CD14-positive monocyte (primary cell): ENCODE measurements at places on chromosomes 6 and 20.

- DNase-seq = no peak
These were observed 25.2 kb downstream of the CAPN11 start for GRCh38 chr6:44183783-44184182.

- DNase-seq = no peak
These were observed 107.7 kb upstream of the TMEM181 start for GRCh38 chr6:158452191-158452590.

GRCh38 chr6:74765486-74765885, 440.4 kb downstream of the COL12A1 start:
- no peak for DNase-seq

GRCh38 chr20:34791289-34792020, 34.0 kb downstream of the NCOA6 start:
- no peak for DNase-seq

DNA sequence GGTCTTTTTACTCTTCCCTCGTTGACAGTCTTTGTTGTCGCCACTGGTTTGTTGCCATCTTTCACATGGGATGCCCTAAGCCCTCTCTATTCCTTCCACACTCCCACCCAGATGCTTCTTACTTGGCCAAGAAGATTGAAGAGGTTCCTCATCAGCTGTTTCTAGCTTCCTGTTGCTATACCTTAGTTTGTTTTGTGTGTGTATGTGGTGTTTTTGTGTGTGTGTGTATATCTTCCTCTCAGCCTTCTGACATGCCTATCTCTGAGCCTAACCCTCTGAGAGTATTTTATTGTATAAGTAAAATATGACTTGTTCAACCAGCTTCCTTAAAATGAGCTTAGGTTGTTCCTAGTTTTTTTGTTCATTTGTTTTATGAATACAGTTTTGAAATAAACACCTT, 35.9 kb downstream of the ENPP1 start:
- no peak for DNase-seq

GRCh38 chr6:81572020-81572419, 180.5 kb downstream of the TENT5A start:
- DNase-seq = no peak

GRCh38 chr6:99560668-99561067, 7.8 kb downstream of the CCNC start:
- DNase-seq = no peak

DNA sequence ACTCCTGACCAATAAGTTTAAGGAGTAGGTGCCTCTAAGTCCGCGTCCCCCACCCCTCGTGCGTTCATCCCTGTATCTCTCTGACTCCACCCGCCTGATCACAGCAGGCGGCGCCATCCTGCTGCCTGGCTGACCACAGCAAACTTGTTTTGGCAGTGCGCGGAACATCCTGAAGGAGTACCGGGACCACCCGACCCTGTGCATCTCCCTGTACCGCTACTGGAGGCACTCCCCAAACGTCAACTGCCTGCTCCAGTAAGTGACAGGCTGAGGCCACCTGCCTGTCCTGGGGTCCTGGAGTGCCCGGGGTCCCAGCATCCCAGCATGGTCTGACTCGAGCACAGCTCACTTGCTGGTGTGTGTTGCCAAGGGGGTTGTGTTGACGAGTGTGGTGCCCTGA, 19.0 kb downstream of the PNLDC1 start:
- DNase-seq = no peak

GRCh38 chr20:36839150-36839549, 36.8 kb upstream of the TLDC2 start:
- no peak for DNase-seq

DNA sequence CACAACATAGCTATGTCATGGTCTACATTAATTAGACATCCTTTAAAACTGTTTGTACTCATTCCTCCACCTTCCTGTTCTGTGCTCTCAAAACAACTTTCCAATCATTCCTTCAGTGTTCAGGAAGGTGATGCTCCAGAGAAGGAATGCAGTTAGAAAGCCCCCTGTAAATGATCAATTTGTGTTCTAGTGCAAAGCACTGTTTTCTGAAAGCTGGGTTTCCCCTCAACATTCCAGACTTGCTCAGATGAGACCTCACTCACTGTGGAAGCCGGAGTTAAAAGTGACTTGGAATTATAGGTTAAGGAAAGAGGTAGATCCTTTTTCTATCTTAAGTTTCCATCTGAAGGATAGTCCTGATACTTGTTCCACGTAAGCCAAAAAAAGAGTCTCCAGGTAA, 95.9 kb downstream of the BMP2 start:
- DNase-seq = no peak

DNA sequence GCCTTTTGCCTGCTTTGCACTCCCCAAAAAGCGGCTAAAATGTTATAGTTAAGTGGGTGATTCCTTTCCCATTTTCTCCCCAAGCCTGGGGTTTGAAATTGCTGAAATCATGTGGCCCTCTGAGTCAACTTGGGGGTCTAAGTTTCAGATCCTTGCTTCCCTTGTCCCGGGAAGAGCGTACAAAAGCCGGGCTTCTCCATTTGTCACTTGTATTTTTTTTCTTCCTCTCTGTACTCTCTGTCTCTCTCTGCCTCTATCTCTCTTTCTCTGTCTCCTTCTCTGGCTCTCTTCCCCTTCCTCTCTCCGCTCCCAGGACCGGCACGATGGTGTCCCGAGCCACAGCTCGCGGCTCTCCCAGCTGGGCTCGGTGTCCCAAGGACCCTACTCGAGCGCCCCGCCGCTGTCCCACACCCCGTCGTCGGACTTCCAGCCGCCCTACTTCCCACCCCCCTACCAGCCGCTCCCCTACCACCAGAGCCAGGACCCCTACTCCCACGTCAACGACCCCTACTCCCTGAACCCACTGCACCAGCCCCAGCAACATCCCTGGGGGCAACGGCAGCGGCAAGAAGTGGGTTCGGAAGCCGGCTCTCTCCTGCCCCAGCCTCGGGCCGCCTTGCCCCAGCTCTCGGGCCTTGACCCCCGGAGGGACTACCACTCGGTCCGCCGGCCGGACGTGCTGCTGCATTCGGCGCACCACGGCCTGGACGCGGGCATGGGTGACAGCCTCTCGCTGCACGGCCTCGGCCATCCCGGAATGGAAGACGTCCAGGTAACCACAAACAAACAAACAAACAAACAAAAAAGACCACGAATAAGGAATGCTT, 4.6 kb downstream of the TFAP2B start:
- DNase-seq = no peak

DNA sequence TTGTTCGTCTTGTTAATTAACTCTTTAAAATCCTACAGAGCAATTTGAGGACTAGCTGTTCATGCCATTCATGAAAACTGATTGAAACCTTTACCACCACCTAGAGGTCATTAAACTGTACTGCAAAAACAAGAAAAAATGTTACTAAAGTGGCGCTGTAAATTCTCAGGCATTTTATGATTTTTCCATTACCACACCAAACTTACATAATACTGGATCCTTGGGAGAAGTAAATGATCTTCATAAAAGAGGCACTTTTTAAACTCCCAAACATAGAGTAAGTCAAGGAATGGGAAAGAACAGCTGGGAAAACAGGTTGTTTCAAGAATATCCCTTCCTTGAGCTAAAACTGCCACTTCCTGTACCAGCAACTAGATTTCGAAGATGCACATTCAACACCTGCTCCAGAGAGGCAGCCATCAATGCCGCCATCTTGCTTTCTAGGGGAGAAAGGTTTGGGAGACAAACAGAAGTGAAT, 54.3 kb downstream of the MYLIP start:
- DNase-seq = peak; percentile 46

DNA sequence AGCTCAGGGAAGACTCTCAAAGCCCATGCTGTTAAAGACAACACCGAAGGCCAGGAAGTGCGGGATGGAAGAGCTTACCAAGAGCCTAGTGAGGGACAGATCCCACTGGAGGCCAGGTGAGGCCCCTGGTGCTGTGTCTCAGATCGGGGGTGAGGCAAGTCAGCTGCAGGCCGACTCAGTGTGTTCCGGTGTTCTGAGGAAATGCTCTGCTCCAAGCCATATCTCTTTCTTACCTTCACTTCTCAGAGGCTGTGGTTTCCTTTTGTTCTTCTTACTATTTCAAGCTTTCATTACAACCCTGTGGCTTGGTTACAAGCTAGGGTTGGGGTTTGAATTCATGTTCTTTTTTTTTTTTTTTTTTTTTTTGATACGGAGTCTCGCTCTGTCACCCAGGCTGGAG, 114.3 kb upstream of the ZFP64 start:
- DNase-seq = no peak

- DNase-seq = no peak
These were observed 270.0 kb upstream of the MARCKS start for GRCh38 chr6:113587078-113587699.

DNA sequence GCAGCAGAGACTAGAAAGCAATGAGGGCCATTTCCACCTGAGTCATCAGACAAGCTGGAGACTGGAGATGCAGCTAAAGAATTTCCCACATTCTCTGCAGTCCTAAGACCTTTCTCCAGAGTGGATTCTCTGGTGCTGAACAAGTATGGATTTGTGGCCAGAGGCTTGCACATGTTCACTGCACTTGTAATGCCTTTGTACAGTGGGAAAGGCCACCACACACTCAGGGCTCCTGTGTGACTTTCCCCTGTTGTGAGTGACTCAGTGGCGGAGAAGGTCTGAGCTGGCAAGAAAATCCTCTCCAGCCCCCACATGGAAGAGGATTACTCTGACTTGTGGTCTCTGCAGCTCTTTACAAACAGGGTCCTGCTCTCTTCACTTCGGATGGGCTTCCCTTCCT, 192.3 kb downstream of the C6orf118 start:
- no peak for DNase-seq

DNA sequence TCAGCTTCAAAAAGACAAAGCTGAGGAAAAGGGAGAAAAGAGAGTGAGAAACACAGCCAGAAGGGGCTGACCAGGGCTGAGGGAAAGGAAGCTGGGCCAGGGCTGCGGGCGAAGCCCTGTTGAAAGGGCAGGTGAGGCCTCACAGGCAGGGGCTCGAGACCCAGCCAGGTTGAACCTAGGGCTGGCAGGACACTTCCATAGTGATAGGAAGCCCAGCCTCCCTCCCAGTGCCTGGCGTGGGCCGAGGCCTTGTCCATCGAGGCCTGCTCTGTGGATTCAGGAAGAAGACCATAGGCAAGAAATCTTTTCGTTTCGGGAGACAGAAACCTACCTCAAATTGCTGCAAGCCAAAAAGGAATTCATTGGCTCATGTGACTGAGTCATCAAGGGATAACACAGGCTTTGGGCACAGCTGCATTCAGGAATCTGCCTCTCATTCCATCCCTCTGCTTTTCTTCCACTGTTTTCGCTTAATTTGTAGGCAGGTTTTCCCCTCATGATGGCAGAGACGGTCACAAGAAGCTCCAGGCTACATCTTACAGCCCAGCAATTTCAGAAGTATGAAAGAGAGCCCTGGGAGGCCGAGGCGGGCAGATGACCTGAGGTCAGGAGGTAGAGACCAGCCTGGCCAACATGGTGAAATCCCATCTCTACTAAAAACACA, 311.1 kb upstream of the SULF2 start:
- DNase-seq = no peak

DNA sequence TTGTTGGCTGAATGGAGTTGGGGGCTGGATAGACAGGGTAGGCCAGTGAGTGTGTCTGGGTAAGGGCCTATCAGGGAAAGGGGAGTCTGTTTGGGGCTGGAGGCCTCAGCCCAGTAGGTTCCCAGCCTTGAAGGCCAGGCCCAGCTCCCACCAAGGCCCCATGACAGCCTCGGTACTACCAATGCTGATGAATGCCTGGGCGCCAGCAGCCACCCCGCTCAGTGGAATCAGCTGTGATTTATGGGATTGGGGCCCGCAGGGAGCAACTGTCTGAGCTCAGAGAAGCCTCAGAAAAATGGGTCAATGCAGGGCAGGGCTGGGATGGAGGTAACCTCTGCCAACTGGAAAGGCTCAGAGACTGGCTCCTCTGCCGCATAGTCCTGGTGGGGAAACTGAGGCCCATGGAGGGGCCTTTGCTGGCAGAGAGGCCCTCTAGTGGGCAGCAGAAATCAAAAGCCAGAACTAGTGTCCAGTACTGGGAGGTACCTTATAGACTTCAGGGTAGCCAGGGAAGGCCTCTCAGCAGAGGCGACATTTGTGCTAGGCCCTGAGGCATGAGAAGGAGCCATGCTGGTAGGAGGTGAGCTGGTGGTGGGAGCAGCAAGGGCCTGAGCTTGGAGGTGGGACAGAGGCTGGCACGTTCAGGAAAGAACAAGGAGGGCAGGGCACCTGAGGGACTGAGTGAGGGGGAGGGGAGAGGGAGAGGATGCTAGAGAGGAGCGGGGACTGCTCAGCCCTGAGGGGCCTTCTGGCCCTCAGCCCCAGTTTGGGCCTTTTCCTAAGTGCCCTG, 36.4 kb downstream of the DLGAP4 start:
- no peak for DNase-seq

- no peak for DNase-seq
These were observed 14.0 kb downstream of the ETV7 start for GRCh38 chr6:36373368-36374019.

GRCh38 chr6:73954881-73955280, 258.9 kb downstream of the CD109 start:
- no peak for DNase-seq

DNA sequence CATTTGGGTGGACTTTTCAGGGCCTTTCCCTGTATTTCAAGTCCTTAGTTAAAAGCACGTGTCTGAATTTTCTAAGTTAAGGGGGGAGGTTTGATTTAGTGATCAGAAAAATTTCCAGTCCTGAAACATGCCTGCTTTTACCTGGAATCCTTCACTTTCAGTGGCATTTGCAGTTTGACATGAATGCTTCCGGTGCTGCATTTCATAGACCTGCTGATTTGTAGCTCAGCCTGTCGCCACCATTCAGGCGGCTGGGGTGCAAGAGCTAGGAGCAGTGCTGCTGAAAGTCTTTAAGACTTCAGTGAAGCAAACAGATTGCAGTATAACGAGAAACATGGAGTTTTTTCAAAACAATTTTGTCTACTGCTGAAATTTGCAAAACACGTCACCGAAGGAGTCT, 14.0 kb downstream of the RPS6KA2 start:
- no peak for DNase-seq

DNA sequence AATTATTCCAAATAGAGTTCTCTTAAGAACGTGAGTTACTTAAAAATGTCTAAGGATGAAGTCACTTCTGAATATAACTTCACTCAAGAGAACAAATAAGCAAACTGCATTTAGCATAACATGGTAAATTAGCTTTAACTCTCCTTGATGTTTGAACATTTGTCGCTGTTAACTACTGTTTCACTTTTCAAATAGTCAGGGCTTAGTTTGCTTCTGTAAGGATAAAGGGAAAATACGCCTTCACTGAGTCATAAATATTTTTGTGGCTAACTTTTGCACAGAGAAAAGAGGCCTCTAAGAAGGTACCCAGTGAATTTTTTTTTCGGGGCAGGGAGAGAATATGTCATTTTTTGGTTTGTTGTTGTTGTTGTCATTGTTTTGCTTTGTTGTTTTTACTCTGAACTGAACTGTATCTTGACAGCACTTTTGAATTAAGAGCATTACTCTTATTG, 8.1 kb downstream of the PTPN1 start:
- no peak for DNase-seq

- no peak for DNase-seq
These were observed 94.0 kb downstream of the ZMYND8 start for GRCh38 chr20:47262365-47263013.

GRCh38 chr6:44723439-44724197, 336.1 kb downstream of the CDC5L start:
- no peak for DNase-seq
